ENCODE measurements at places on chromosomes 4 and X.

DNA sequence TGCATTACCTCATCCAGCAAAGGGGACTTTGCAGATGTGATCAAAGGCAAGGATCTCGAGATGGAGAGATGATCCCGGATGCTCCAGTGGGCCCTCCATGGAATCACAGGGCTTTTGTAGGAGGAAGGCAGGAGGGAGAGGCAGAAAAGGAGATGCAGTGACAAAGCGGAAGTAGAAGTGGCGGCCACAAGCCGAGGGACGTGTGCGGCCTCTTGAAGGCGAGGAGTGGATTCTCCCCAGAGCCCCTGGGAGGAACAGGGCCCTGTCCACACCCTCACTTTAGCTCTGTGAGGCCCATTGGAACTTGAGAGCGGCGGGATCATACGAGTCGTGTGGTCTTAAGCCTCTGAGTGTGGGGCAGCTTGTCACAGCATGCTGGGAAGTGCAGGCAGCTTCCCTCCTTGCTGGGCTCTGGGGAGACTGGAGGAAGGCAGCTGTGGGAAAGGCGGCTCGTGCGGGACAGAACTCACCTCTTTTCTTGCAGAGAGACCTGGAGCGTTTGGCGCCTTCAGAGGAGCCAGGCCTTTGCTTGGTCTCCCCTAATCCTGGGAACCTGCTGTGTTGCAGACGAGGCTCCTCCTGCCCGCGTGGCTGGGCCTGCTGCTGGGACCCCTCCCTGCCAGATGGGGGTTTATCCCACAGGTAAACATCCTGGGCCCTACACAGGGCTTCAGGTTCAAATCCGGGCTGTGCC, 10.2 kb downstream of the SH3TC1 start:
- no peak for DNase-seq

DNA sequence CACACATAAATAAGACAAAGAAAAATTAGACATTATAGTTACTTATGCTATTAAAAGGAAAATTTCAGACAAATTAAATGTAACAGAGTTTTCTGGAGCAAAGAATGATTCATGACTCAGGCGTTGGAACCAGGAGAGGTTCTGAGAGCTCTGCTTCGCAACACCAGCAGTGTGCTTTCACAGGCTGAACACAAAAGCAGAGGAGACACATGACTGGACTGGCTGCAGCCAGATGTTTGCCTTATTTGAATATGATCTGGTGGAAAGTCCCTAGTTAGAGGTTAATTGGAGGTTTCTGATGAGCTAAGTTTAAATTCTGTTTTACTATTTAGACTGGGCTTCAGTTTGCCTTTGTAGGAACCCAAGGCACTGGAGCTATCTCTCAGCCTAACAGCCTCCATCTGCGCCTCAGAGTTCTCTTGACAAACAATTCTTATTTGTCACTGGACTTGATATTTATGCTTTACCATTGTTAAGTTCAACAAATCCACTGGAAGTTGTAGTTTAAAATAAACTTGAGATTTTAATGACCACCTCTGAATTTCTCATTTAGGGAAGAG, 16.2 kb downstream of the BOD1L1 start:
- no peak for DNase-seq

DNA sequence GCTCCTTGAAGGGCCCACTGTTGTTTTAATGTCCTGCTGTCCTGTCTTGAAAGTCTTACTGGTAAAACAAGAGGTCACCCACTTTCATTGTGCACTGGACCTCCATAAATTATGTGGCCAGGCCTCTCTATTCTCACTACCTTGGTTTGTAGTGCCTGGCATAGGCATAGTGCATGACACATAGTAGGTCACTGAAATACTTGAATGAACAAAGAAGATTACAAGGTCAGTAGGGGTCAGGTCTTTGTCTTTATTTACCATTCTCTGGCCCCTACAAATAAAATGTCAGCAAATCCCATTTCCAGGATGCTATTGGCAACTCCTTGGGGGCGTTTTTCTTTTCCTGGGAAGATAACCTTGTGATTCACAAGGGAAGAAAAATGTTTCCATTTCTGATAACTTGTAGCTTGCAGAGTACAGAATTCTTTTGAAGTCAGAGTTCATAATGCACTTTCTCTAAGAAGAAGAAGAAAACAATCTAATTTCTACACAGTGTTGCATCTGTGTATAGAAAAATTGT, 1.4 kb downstream of the PGM2 start:
- DNase-seq, result no peak

- DNase-seq, result no peak
These were observed 356.8 kb downstream of the BMPR1B start for GRCh38 chr4:95114521-95114920.

All from T-helper 9 cell (primary cell).